Spinal cord (tissue), 10 donors: ENCODE measurements at places on chromosomes 5 and 9. TPM values are rescaled to one million over a fixed set of nuclear protein-coding genes. Genes with fewer than 3 reads are reported as not detected.

- DNase-seq: no peak
These were observed 84.3 kb downstream of the RAI14 start for GRCh38 chr5:34740389-34740806.

GRCh38 chr9:76704593-76705204 lies 59.5 kb upstream of the PCA3 start:
- peak; percentile 97 for DNase-seq

DNA sequence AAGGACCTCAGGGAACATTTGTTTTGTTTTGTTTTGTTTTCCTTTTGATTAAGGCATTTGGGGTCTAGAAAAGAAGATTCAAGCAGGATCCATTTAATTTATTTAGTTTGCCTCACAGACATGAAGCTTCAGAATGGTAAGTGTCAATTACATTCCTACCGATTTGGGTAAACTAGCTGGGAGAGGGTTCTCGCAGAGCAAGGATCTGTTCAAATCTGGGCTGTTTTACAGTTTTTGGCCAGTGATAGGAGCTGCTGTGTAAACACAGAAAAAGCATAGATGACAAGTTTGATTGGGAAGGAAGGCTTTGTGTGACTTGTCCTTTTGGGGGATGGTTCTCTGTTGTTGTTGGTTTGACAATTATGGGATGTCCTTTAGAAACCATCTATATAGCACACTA lies 470.3 kb upstream of the WWC1 start:
- DNase-seq: no peak

- DNase-seq: no peak
These were observed 112.8 kb downstream of the FANCC start for GRCh38 chr9:95204710-95205109.

EXD3 gene
- polyA plus RNA-seq: 43.5 TPM

DAPK1 gene
- polyA plus RNA-seq: 78.7 TPM
